ENCODE measurements at places on chromosomes 6 and 20.

GRCh38 chr6:11729076-11729475 lies 49.5 kb downstream of the ADTRP start:
- DNase-seq, result no peak

DNA sequence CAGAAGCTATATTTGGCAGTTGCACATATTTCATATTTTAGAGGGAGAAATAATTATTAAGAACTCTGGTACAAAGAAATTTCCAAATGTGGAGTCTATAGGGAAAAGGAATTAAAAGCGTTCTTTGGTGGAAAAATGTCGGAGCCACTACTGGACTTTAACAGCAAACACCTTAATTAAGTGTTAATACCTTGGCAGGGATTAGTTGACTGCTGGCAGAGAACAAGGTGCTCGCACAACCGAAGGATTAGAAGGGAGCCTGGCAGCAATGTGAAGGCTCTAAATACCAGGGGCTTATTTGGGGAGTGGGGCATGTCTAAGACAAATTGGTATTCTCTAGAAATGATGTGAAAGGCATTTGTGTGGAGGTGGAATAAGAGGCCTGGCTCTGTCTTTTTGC lies 98.9 kb downstream of the PAK5 start:
- DNase-seq, result no peak

- DNase-seq, result peak; percentile 95
These were observed 10.2 kb downstream of the WFDC3 start for GRCh38 chr20:45781391-45781931.

DNA sequence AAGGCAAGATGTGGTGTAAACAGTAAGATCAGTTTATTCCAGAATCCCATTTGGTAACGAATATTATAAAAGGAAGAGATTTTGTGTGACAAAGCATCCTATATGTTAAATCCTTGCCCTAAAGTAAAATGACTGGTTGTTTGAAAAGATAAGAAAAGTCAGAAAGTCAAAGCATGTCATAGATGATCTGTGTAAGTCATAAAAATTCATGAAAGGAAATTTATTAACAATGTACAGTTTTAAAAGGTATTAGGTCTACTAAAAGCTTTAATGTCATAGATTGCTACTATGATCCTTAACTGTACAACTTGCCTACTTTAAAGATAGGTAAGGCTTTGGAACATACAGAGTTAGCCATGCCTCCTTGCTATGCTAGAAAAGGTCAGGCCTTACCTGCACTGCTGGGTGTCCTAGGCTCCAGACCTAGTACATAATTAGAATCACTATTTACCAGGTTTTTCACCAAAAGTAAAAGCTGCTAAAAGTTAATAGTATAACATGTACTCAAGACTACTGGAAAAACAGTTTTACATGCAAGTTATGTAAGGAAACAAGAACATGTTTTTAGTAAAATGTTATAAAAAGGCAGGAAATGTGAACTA lies 1090.1 kb upstream of the ADGRB3 start:
- DNase-seq, result no peak

GRCh38 chr6:135811644-135812526 lies 39.6 kb upstream of the PDE7B start:
- DNase-seq, result no peak

DNA sequence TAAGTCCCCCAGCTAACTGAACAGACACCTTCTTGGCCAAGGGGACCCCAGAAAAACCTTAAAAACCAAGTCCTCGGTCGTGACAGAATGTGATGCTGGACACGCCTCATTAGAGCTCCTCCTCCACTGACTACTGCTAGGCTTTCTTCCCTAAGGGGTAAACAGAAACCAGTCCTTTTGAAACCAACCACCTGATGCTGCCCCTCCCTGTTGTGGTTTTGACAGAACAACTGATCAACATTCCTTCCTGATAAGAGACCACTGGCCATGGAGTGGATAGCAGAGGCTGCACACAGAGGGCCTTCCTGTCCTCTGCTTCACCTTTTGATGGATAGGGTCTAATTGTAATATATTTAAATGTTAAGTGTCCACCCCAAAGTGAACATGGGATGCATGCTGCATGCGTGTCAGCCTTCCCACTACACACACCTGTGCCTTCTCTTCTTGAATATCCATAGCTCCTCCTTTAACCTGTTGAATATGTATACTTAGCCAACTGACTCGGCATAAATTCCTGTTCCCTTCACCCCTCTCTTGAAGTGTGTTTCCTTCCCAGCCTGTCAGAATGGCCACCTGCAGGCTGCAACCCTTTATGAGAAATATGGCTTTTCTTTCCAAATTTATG lies 27.9 kb upstream of the SLC2A12 start:
- no peak for DNase-seq

DNA sequence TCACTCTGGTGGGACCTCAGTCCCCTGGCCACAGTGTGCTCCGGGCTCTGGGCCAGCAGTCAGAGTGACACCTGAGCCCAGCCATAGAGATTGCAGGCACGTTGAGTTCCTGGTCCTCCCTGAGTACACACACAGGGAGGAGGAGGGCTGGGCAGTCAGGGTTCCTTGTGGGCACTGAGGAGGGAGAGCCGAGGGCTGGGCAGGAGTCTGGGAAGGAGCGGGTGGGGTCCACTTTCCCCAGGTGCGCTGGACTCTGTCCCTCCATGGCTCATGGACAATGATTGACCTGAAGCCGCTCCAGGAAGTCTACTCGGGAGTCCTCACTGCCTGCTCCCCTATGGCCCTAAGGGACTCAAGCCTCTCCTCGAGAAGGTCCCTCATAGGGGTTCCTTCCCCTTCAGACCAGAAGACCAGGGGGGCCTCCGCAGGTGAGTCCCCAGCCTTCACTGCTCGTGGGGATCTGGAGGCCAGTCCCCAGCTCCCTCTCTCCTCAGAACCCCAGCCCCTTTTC lies 1.1 kb downstream of the SLC44A4 start:
- no peak for DNase-seq

GRCh38 chr6:105844275-105844883 lies 241.8 kb upstream of the PRDM1 start:
- DNase-seq, result no peak

- no peak for DNase-seq
These were observed 93.4 kb downstream of the PTPRT start for GRCh38 chr20:43096126-43096930.

- no peak for DNase-seq
These were observed 24.7 kb upstream of the HIVEP1 start for GRCh38 chr6:11987386-11987785.

- DNase-seq, result no peak
These were observed 81.8 kb upstream of the KCNK16 start for GRCh38 chr6:39404312-39404711.

DNA sequence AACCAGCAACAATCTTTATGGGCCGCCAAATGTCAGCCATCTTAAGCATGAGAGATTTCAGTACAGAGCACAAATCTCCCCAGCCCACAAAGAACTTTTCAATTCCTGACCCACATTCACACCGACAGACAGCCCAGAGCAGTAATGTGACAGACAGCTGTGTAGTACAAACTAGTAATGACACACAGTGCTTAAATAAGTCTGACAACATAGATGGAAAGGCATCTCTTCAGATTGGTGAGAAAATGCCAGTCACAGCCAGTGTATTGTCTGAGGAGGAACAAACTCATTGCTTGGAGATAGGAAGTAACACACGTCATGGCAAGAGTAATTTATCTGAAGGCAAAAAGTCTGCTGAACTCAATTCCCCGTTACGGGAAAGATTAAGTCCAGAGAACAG lies 36.0 kb downstream of the KIZ start:
- DNase-seq, result no peak

DNA sequence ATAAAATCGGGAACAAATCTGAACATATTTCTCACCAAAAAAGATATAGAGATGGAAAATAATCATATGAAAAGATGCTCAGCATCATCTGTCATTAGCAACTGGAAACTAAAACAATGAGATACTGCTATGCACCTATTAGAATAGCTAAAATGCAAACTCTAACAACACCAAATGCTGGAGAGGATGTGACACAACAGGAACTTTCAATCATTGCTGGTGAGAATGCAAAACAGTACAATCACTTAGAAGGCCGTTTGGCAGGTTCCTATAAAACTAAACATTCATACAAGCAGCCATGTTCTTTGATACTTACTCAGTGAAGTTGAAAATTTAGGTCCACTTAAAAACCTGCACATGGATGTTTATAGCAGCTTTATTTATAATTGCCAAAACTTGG lies 67.0 kb downstream of the FAM50B start:
- no peak for DNase-seq

GRCh38 chr20:17796091-17796563 lies 96.4 kb downstream of the BANF2 start:
- no peak for DNase-seq

- DNase-seq, result no peak
These were observed 514.0 kb upstream of the SOX4 start for GRCh38 chr6:21079468-21080048.

- no peak for DNase-seq
These were observed 105.3 kb downstream of the FOXF2 start for GRCh38 chr6:1494671-1495070.
